HuH-7.5 (cell line): ENCODE measurements at places on chromosomes 11 and 22.

GRCh38 chr11:122703541-122704272, 48.2 kb downstream of the UBASH3B start:
- DNase-seq: no peak

- DNase-seq: peak; percentile 74
These were observed 6.9 kb downstream of the MCAT start for GRCh38 chr22:43136255-43136654.

- no peak for DNase-seq
These were observed 102.6 kb downstream of the SNX19 start for GRCh38 chr11:130813638-130814037.

- DNase-seq: no peak
These were observed 25.5 kb upstream of the CTSC start for GRCh38 chr11:88363004-88363403.

DNA sequence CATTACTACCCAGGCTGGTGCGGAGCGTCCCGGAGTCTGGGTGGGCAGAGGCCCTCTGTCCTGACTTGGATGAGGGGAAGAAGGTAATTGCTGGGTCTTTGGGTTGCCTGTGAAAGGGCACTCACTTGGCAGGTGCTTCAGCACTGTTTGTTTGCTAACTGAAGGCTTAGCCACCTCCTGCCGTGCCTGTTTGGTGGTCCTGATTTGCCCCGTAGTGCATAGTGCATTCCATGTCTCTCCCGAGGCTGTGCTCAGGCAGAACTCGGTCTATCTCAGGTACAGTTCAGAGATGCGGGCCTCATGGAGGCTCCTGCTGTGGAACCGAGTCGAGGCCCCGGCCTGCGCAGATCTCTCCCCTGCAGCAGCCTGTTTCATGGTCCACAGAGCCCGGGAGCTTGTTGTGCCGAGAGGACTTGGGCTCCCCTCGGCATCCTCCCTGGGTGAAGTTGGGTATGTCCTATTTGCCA, 146.2 kb downstream of the TBC1D22A start:
- DNase-seq: no peak

DNA sequence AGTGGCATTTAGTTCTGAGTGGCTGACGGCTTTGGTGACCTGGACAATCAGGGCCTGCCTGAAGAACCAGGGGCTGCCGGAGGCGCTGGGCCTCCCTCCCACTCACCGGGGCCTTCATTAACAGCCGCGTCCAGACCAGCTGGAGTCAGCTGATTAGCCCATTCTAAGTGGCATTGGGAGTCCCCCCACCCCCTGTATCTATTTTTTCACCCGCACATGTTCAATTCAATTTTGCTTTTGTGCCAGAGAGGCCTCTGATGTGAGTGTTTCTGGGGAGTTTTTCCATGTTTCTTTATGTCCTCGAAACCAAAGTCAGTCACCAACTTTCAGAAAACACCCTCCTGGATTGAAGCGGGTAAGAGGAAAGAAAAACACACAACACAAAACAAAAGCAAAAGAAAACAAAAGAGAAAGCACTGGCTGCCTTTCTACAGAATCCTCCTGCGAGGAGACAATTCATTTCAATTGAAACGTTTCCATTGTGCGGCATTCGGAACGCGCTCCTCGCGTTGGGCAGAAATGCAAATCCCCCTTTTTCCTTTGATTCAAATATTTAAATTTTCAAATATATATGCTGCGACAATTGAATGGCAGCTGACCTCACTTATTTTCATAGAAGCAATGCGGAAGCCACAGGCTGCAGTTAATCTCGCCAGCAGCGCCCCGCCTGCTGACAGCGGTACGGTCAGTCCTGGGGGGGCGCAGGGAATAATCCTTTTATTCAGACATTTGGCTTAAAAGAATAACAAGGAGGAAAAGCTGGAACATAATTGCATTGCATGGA, 17.7 kb downstream of the CDKN1C start:
- no peak for DNase-seq

DNA sequence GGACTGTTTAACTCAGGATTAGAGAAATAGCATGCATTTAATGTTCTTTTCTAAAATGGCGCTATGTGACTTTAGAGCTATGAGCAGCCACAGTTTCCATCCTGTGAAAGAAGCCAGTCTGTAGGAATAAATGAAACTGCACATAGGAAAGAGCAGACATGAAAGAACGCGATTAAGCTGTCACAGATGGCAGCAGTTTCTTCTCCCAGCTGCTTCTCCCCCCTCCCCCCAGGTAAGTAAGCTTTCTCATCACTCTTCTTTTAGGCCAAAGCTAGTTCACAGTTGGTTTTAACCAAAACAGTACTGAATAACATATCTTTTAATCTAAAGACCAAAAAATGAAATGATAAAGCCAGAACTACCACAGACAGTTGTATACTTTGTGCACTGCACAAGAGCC, 266.4 kb downstream of the KCNA4 start:
- DNase-seq: no peak

GRCh38 chr22:23499845-23500500, 80.1 kb downstream of the IGLL1 start:
- no peak for DNase-seq

DNA sequence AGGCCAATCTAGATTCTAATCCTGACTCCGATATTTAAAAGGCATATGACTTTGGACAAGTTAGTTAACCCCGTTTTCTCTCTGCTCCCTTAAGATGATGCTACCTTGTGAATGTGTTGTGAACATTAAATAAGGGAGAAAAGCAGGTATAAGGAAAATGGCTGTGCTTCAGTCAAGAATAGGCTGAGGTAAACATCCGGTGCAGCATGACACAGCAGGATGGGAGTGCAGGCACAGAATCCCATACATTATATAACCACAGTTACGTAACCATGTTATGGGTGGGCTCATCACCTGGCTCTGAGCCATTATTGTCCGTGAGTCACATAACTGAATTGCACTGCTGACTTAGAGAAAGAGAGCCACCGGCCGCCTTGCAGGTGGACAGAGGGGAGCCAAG, 382.2 kb upstream of the ANO5 start:
- DNase-seq: no peak

- no peak for DNase-seq
These were observed 4.3 kb upstream of the ATP5MGL start for GRCh38 chr22:42644422-42645340.

GRCh38 chr11:121467471-121467870, 14.7 kb upstream of the SORL1-AS1 start:
- DNase-seq: no peak

- DNase-seq: no peak
These were observed 133.9 kb downstream of the WNT7B start for GRCh38 chr22:45843031-45843430.

DNA sequence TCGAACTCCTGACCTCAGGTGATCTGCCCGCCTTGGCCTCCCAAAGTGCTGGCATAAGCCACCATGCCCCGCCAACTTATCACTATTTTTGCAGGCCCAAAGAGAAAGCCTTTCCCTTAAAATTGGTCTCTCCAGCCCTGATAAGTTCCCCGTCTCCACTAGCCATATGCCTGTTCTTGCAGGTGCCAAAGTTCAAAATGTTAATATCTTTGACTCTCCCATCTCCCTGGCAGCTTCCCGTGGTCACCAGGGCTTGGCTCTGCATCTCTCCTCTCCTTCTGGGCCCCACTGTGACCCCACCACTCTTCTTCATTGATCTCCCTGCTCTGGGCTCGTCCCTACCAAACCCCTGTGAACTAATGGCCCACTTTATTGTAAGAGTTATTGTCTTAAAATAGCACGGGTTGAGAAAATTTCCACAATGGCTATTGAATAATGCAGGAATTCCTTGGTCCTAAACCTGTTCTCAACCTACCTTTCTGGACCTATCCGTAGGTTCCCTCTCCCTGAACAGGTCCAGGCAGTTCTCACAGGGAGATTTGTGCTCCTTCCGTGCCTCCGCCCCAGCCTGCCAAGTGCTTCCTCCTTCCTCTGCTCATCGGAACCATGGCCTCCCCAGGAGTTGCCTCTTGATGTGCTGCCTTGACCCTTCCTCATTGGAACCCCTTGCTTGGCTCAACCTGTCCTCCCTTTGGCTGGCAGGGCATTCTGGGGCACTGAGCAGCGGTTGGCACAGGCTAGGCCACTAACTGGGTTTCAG, 147.5 kb downstream of the DSCAML1 start:
- no peak for DNase-seq

- no peak for DNase-seq
These were observed 69.9 kb downstream of the JRKL start for GRCh38 chr11:96459751-96460150.

DNA sequence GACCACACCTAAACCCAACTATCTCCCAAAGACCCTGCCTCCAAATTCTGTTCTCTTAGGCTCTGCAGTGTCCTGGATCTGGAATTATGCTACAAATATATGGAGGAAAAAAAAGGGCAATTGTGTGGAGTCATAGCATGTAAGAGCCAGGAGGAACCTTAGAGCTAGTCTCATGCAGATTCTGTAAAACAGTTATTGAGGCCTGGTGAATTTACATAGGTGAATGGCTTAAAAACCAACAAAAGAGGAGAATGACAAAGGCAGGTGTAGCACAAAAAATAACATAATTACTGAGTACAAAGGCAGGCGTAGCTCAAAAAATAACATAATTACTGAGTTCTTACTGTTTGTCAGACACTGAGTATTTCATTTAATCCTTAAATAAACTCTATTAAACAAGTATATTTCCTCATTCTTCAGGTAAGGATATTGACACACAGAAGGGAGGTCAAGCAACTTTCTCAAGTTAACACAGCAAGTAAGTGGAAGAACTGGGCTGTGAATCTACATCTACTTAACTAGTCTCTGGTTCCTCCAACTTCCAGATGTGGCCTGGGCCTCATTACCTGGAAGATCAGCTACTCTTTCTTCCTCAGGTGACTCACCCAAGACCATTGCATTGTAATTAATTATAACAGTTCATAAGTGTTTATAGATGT, 938.9 kb upstream of the TENM4 start:
- DNase-seq: no peak

GRCh38 chr11:16791191-16791961, 52.9 kb downstream of the C11orf58 start:
- no peak for DNase-seq

- DNase-seq: no peak
These were observed 8.9 kb downstream of the PISD start for GRCh38 chr22:31652911-31653684.

GRCh38 chr11:92960886-92961285, 8.6 kb upstream of the MTNR1B start:
- no peak for DNase-seq

DNA sequence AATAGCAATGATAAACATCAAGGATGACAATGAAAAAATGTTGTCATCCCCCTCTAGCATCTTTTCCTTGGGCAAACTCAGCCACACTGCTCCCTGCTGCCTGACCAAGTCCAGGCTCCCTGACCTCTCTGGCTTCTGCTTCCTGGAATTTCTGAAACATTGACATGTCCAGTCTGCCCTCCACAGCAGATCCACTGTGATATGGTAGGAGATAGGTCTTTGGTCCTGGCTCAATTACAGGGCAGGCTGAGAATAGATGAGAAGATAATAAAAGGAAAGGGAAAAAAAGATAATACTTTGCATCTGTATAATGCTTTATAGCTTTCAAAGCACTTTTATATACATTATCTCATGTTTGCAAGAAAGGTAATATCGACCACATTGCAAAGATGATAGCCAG, 417.7 kb downstream of the BUD13 start:
- no peak for DNase-seq

- DNase-seq: no peak
These were observed 442.7 kb downstream of the MIAT start for GRCh38 chr22:27099946-27100722.

GRCh38 chr11:66592457-66593302, at the start of the genes CCDC87 and CCS:
Gene CCDC87 (minus strand): TSS chr11:66593063. CDS start chr11:66593015, 48 bp downstream.
Gene CCS (plus strand): TSS chr11:66593185. CDS start chr11:66593262, 77 bp downstream.
- DNase-seq: peak; percentile 100

DNA sequence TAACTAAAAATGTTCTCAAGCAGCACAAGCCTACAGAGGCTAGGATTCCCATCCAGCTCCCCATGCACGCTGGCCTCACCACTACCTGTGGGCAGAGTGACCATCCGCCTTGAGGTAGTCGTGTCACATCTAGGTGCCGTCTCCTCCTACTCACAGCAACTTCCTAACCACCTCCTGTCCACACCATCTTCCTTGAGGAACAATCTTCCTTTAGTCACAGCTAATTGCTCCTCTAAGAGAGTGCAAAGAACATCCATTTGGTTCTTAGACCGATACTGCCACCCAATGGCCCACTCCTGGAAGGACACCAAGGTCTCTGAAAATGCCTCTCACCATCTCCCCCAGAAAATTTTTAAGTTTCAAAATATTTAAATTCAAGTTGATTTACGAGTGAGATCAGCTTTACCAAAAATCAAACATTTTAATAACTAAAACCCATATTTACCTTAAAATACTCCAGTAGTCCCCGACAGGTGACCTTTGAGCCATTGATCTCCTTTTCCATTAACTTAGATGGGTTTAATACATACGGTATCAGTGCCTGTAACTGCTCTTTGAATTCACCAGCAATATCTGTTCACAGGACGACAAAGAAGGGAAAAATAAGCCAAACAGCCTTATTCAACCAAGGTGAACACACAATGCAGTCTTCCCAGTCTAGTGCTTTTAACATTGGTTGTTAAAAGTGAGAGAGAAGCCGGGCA, 21.7 kb upstream of the PLAAT3 start:
- DNase-seq: peak; percentile 94

DNA sequence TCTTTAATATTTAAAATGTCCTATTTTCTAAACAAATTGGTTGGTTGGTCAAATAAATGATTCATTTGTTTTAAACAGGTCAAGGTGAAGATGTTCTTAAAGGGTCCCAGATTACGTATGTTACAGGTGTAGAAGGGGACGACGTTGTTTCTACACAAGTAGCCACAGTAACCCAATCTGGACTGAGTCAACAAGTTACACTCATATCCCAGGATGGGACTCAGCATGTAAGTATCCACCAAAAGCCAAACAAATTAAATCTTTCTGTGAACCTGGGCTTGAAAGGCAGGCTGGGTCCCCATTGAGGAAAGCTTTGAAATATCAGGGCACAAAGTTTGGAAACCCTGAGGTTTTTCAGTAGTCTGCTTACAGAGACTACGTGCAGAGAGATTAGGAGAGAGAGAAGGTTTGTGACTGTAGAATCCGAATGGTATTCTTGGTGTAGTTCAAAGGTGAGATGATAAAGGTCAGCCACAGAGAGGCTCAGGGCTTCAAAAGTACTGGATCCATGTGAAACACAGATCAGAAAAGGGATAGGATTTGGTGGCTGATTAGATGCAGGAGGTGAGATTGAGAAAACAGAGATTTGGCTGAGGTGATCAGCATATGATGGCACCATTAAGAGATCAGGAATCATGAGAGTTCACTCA, 51.7 kb downstream of the ZNF143 start:
- DNase-seq: no peak

DNA sequence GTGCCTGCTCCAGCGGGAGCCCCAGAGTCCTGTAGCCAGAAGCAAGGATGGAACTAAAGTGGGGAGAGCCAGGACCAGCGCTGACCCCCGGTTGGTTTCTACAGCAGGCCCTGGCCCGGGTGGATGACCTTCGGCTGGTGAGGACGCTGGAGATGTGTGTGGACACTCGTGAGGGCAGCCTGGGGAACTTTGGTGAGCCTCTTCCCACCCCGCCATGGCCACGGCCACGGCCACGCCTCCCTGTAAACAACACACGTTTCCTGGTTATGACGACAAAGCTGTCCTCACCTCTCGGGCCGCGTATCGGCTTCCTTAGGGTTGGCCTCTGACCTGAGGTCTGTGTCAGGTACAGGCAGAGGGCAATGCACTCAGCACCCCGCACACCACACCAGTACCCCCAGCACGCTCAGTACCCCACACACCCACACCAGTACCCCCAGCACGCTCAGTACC, 4.1 kb downstream of the LRRC56 start:
- no peak for DNase-seq
